Tongue (tissue), 3 donors: ENCODE measurements at places on chromosomes 3 and 15. TPM values are rescaled to one million over a fixed set of nuclear protein-coding genes. Genes with fewer than 3 reads are reported as not detected.
A peak's percentile ranks its signal among the peaks of the same experiment; 100 is the strongest.

GRCh38 chr3:35187908-35188307, 451.4 kb upstream of the ARPP21 start:
- DNase-seq: no peak

MRPS25 gene
- 28.3 TPM for total RNA-seq

- DNase-seq: no peak
These were observed 18.7 kb downstream of the NFKBIZ start for GRCh38 chr3:101867996-101868395.

GRCh38 chr3:156973954-156974353, 147.8 kb downstream of the LEKR1 start:
- DNase-seq: no peak

ZNF385D gene
- total RNA-seq: 5.4 TPM

DNA sequence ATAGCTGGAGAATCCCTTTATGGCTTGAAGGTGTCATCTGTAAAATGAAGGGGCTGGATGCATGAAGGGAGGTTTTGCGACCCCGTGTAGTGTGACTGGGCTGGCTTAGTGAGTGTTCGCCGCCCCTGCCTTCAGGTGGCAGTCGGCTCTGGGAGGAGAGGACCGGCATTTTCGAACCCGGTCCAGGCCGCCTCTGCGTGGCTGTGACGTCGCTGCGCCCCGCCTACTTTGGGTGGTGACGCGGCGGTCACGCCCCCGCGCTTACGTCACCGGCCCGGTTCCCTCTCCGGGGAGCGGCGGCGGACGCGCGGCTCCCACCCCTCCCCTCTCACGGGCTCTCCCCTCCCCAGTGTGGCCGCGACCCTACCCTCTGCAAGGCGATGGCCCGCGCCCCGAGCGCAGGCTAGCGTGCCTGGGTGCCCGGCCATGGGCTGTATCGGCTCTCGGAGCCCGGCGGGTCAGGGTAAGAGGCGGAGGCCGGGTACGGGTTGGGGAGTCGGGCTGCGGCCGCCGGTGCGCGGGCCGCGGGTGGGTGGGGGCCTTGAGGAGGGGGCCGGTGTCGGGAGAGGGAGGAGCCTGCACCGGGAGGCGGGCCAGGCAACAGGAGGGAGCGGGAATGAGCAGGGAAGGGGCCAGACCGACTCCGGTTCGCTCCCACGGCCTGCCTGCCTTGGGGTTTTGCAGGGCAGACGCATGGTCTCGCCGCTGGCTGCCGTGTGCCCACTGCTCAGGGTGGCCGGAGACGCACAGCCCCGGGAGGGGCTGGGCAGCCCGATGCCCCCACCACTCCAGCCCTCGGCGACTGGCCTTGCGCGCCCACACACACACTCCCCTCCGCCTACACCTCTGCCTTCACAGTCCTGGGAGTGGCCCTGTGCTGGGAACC, 1.5 kb upstream of the FAM131A start:
- peak; percentile 93 for DNase-seq
